Stimulated activated CD8-positive, alpha-beta memory T cell treated with anti-CD3 and anti-CD28 coated beads, Interleukin-2, amount 100 ng/mL, for 1 hour (primary cell): ENCODE measurements at places on chromosomes 6 and 20.

GRCh38 chr6:130598021-130598989 lies 228.9 kb upstream of the SMLR1 start:
- DNase-seq, result no peak

GRCh38 chr6:167449094-167449861 lies 124.4 kb downstream of the TTLL2 start:
- no peak for DNase-seq

DNA sequence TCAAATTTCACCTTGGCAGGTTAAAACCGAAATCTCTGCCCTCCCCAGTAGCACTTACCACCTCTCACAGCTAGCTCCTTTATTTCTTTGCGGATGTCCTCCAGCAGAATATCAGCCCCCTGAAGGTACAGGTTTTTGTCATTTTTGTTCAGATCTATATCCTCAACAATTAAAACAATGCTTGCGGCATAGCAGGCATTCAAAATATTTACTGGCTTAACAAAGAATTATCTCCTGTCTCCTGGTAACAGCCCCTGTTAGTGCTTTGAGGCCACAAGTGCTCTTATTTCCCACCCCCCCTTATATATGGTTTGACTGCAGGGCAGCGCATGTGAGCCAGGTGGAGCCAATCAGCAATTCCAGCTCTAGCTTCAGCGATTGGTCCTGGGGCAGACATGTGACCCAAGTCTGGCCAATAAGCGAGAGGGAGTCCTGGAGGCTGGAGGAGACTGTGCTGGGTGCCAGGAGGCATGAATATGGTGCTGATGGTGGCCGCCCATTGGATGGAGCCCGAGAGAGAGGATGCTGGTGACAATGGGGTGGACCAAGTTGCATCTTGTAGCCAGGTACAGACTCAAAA lies 21.0 kb downstream of the SULF2 start:
- DNase-seq, result no peak

DNA sequence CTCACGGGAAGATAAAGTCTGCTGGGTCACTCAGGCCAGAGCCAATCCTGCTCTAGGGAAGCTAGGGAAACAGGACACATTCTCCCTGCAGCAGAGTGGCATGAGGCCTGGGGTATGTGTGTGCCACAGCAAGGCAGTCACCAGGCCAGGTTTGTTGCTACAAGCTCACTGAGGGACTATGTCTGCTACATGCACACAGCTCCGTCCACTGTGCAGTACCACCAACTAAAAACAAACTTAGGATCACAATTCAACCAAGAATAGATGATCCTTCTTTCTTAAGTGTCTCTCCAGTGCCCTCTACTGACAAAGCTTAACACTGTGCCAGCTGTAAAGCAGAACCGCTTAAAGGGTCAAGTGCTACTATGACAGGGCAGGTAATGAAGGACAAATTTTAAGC lies 192.5 kb downstream of the PTPRK start:
- no peak for DNase-seq

DNA sequence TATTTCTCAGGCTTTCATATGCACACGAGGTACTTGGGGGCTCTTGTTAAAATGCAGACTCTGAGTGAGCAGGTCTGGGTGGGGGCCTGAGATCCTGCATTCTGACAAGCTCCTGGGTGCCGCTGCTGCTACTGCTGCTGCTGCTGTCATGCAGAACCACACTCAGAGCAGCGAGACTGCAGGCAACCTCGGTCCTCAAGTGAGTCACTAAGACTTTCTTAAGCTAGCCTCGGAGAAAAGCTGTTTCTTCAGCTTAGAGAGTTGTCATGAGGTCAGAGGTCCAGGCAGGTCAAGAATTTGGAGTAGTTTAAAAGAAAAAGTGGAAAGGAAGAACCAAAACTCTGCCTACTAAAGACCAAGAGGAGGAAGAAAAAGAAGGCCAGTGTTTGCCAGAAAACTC lies 92.9 kb downstream of the SPTLC3 start:
- DNase-seq, result no peak

DNA sequence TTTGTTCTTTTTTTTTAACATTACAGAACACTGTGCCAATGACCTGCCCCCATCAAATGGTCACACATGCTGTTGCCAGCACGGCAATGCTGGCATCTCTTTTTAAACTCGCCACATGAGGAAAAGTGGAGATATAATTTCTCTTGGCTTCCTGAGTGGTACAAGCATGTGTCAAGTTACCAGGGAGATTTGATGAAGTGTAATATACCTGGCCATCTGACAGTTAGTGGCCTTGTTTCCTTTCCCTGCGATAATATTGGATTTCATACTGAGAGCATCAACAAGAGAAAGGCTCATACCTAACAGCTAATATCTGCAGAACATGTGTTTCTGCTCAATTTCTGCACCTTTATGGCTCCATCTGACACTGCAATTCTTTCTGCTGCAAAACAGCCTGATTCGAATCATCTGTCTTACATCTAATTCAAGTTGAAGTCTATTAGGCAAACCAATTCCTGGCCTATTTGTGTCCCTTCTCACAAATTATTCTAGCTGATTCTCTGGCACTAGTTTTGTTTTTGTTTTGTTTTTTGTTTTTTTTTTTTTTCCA lies 519.5 kb downstream of the PREX1 start:
- no peak for DNase-seq

DNA sequence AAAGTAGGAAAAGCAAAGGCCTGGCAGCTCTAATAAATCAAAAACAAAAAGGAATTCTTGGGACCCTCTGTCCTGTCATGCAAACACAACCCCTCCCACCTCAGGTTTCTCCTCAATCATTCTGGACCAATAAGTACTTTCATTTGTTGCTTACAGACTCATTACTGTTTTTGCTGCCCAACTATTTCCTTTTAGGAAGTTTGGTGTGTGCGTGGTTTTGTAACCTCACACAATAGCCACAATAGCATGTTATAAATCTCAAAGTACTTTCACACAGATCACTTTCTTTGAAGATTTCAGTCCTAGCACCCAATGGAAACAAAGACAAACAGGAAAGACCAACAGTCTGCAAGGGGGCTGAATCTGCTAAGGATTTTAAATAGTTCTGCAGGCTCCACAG lies 4.5 kb downstream of the MRPL14 start:
- DNase-seq, result no peak
